ENCODE measurements at places on chromosomes 5 and 9. TPM values are rescaled to one million over a fixed set of nuclear protein-coding genes. Genes with fewer than 3 reads are reported as not detected.
A peak's percentile ranks its signal among the peaks of the same experiment; 100 is the strongest.

DNA sequence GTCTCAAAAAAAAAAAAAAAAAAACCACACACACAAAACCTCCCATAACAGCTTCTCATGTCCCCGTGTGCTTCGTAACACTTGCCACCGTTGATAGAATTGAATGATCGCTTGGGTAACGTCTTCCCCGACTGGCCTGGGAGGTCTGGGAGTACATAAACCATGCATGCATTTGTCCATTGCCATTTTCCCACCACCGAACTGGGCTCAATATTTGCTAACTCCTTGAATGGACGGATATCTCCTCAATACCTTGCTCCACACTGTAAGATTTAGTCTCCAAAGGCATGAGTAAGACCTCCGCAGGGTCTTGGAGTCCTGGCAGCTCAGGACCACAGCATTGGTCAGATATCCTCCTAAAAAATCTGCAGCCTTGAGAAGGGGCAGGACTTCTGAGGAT is 3.2 kb upstream of the P4HA2 start:
- no peak for ATAC-seq

GRCh38 chr5:6317116-6317798 is 61.1 kb downstream of the MED10 start:
- ATAC-seq: no peak

DNA sequence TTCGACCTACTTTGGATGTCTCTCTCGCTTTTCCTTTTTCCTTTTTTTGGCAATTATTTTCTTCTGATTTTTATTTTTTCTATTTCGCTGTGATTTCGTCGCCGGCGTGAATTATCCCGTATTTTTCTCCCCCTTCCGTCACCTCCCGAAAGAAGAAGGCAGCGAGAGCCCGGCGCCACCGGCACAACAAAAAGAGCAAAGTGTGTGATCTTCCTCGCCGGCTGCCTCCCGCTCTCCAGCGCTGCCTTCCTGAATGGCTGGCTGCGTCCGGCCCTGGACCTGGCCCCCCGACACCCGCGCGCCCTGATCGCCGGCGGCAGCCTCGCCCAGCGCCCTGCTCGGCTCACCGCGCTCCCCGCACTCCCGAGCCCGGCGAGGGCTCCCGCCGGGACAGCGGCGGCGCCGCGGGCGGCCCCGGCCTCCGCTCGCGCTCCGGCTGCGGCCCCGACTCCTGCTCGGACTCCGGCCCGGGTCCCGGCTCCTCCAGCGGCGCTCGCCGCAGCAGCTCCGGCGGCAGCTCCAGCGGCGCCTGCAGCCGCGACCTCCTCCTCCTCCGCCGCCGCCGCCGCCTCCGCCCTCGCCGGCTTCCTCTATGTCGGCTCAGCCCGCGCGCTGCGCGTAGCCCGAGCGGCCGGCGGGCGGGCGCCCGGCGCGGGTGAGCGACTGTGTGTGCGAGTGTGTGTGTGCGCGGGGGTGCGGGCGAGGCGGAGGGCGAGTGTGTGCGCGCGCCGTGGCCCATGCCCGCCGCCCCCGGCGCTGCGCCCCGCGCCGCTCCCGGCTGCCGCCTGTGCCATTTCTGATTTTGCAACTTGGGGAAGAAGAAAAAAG is 960 bp downstream of the NR2F1 start:
- ATAC-seq: peak; percentile 18

LIX1 gene
- 0.08 TPM for total RNA-seq

All from gastroesophageal sphincter (tissue), 4 donors.